H4 (cell line): ENCODE measurements at places on chromosomes 3 and 15. TPM values are rescaled to one million over a fixed set of nuclear protein-coding genes. Genes with fewer than 3 reads are reported as not detected.

Gene A4GNT
- not detected in 2 replicates for total RNA-seq

- peak; percentile 44 for DNase-seq
These were observed 2.1 kb upstream of the GABRA5 start for GRCh38 chr15:26864664-26865191.

DNA sequence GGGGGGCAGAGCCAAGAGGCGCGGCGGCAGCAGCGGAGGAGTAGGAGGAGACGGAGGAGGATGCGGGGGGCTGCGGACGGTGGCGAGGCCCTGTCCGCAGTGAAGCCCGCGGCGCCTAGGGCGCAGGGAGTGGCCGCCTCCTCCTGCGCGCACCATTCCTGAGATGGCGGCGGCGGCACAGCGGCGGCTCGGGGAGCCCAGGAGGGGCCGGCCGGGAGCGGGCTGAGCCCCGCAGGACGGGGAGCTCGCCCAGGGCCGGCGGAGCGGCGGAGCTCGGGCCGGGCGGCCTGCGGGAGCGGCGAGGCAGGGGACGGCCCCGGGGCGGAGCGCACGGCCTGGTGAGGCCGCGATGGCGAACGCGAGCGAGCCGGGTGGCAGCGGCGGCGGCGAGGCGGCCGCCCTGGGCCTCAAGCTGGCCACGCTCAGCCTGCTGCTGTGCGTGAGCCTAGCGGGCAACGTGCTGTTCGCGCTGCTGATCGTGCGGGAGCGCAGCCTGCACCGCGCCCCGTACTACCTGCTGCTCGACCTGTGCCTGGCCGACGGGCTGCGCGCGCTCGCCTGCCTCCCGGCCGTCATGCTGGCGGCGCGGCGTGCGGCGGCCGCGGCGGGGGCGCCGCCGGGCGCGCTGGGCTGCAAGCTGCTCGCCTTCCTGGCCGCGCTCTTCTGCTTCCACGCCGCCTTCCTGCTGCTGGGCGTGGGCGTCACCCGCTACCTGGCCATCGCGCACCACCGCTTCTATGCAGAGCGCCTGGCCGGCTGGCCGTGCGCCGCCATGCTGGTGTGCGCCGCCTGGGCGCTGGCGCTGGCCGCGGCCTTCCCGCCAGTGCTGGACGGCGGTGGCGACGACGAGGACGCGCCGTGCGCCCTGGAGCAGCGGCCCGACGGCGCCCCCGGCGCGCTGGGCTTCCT lies at the start of gene GPR27:
Gene GPR27 (plus strand): TSS at position 155 of the 909 bp plus-strand sequence. CDS start 195 bp downstream, at position 350.
- no peak for DNase-seq

DNA sequence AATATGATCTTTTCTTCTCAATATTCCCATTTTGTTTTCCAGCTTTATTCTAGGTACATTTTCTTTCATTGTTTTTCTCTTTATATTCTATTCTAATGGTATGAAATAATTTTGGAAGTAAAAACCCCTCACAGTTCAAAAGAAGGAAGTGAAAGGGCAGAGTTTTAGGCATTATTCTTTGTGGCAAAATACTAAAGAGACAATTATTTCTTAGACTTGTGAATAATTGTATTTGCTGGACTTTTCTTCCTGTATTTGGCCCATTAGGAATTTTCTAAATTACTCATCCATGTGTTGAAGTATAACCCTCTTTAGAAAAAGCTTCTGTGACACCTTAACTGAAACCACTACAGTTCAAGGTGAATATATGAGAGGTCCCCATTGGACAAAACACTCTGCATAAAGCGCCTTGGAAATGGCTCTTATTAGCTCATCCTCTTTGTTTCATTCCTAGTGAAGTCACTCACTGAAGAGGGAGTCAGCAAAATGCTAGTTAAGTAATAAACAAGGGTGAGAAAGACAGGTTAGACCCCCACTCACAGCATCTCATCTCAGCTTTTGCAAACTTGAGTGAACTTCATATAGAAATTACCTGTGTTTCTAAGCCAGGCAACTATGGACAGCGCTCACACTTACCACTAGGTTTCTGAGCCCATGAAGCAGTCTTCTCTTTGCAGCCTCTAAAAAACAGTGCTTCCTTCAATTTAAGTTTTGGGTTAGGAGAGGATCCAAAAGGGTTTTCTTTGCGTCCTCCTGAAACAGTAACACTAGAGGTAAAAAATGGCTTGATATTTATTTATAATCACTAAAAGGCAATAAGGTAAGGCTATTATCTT lies 327.5 kb downstream of the ARPP21 start:
- no peak for DNase-seq

DNA sequence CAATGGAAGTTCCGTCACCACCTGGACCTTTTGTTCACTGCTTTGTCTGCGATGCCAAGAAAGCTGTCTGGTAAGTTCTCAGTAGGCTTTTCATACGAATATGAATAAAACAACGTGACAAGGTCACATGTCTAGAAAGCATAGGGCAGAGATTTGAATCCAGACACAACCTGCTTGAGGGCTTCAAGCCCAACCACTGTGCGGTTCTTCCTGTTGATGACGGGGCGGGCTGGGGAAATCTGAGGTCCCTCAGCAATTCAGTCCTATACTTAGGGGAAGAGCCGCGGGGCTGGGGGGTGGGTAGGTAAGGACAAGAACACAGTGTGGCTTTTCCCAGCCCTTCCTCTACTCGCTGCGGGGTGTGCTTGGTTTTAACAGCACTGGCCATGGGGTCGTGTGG lies 32.4 kb upstream of the SMAD3 start:
- DNase-seq = no peak

DNA sequence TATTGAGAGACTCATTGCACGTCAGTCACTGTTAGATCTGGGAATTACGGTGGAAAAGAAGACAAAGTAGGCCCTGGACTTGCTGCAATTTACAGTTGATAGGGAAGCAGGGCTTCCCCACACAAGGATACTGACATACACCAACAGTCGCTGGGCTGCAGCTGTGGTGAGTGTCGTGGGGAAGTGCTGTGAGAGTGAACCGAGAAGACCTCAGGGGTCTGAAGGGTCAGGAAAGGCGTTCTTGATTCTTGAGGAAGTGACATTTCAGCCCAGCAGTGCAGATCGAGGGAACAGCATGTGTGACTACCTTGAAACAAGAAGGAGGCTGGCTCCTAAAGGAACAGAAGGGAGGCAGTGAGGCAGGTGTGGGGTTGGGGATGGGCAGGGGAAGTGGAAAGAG lies 22.5 kb downstream of the MYZAP start:
- DNase-seq = no peak
